ENCODE measurements at places on chromosomes 11 and 22.

DNA sequence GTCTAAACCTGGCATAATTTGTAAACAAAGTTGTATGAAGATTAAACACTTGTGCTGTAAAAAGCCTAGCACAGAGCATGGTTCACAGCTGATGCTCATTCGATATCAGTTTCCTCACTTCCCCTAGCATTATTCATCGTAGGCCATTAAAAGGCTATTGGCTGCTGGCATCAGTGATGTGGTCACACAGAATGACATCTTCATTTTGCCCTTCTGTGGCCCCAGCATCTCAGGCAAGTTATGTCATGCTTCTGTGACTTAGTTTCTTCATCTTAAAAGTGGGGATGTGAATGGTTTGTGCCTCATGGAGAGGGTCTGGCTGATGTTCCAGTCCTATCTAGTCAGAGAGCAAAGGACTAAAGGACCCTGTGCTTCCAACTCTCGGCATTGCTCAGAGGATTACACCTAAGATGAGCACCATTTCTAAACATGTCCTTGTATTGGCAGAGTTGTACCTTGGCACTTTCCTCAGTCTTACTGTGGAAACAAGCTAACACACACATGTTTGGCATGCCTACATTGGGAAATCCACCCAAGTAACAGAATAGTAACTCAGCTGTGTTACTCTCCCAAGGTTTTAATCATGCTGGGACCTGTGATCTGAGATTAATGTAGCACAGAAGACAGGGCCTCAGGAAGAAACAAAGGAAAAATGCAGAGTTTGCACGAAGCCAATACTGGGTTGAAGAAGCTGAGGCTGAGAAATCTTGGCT is 83.5 kb upstream of the OR9Q1 start:
- DNase-seq: no peak

DNA sequence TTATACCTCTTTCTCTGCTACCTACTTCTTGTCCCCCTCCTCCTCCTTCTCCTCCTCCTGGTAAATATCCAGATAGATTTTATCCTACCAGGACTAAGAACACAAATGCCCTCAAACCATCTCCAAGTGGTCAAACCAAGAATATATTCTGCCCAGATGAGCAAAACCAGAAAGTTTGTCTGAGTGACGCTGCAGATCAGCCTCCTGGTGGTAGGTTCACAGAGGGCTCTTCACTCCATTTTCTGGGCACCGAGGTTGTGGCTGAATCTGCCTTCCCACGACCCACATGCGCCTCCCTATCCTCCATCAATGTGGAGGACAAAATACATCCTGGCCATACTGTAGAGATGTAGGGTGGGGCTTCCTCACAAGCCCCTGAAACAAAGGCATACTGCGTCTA is 543.6 kb downstream of the MN1 start:
- no peak for DNase-seq

DNA sequence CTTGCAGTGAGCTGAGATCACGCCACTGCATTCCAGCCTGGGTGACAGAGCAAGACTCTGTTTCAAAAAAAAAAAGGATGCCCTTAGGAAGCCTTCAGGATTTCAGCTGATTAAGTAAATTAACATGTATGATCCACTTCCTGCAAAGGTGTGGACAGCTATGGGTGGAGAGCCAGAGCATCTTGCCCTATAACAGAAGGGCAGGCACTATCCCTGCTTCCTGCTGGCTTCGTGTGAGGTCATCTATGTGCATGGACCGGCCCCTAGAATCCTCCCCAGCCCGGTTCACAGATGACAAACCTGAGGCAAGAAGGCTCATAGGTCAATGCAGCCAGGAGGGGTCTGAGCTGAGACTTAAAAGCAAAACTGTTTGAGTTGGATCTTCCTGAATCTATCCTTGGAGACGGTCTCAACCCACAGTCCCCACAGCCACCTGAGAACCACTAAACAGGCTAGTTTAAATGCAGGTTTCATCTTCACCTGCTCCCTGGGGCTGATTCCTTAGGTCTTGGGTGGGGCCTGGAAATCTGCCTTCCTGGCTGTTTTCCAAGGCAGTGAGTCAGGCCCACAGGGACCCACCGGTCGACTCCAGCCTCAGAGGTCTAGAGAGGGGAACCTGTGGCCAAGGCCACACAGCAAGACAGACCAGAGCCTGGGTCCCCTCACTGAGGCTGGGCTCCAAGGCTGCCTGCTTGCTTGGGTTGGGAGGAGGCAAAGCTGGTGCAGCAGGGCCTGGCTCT is 55.2 kb upstream of the MPEG1 start:
- no peak for DNase-seq

- DNase-seq: peak; percentile 68
These were observed 75.9 kb downstream of the FAM83F start for GRCh38 chr22:40070701-40071100.

DNA sequence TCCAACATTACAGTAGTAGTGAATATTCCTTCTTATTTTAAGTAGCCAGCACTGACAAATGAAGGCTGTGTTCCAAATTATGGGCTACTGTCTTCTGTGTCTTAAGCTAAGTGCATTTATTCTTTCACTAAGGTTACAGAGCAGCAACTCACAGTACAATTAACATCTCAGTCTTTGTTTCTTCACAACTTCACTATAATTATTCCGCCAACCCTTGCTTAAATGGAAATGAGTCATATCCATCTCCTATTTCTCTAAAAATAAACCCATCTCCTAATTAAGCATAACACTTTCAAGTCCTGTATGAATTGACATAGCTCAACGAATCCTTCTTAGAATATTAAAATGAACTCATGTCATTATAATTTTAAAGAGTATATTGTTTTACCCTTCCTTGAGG is 6.7 kb downstream of the ETS1 start:
- no peak for DNase-seq

DNA sequence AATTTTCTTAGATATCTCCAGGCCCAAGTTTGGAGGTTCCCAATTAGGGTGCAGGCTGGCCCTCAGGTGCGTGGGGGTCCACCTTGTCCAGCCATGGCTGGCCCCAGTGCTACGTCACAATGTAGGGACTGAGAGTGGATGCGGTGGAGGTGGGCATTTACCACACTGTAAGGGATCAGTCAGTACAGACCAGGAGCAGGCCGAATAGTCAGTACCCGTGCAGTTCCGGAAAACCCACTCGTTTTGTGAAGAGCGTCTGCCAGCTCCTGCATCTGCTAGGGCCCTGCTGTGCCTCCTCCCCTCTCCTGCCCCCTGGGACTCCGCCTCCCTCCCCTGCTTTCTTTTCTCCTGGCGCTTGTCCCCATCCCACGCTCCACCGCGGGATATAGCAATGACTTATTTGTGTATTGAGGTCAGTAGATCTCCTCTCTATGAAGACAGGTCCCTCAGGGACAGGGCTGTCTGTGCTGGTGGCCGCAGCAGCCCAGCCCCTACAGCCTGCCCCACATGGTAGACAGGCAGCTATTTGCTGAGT is 50.4 kb upstream of the SEPTIN5 start:
- peak; percentile 57 for DNase-seq

- no peak for DNase-seq
These were observed 33.1 kb upstream of the CDON start for GRCh38 chr11:126095745-126096144.

DNA sequence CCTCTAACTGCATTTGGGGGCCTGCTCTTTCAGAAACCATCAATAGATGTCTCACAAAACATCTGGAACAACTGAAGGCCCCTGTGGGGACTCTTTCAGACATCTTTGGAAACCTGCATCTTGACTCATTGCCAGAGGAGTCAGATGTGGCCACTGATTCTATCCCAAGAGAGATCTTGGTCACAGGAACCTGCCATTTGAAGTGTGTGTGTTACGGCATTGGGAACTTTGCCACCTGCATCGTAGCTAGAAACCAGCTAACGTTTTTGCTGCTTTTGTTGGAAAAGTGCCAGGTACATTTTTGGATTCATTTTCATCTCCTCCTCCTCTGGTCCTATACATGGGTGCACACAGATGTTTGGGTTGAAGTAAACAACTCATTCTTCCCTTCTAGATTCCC is 4.3 kb downstream of the SRRD start:
- DNase-seq: no peak

- DNase-seq: no peak
These were observed 29.6 kb upstream of the L3MBTL2 start for GRCh38 chr22:41175546-41175945.

GRCh38 chr11:841981-842369 is 354 bp downstream of the POLR2L start:
- DNase-seq: no peak

DNA sequence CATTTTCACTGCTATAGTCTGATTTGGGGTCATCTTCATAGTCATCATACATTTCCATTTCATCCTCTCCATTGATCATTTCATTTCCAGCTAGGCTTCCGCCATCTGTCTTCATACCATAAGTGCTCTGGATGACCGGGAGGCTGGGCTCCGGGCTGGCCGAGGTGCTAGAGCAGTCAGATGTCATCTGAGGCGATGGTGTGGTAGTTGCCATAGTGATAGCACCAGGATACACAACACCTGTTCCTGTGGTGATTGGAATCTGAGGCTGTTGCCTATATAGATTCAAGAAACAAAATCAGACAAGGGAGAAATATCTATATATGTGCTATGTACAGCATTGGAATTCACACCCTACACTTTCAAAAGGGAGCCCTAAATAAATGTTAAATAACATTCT is 383.5 kb downstream of the SOX6 start:
- DNase-seq: no peak

DNA sequence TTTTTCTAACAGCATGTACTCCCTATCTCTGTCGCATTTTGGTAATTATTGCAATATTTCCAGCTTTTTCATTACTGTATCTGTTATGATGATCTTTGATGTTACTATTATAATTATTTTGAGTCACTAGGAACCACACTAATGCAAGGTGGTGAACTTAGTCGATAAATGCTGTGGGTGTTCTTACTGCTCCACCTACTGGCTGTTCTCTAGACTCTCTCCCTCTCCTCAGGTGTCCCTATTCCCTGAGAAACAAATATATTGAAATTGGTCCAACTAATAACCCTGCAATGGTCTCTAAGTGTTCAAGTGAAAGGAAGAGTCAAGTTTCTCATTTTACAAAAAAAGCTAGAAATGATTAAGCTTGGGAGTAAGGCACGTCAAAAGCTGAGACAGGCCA is 10.5 kb downstream of the ARL14EP start:
- DNase-seq: no peak

- DNase-seq: peak; percentile 75
These were observed 75.6 kb upstream of the TEAD1 start for GRCh38 chr11:12598330-12599256.

DNA sequence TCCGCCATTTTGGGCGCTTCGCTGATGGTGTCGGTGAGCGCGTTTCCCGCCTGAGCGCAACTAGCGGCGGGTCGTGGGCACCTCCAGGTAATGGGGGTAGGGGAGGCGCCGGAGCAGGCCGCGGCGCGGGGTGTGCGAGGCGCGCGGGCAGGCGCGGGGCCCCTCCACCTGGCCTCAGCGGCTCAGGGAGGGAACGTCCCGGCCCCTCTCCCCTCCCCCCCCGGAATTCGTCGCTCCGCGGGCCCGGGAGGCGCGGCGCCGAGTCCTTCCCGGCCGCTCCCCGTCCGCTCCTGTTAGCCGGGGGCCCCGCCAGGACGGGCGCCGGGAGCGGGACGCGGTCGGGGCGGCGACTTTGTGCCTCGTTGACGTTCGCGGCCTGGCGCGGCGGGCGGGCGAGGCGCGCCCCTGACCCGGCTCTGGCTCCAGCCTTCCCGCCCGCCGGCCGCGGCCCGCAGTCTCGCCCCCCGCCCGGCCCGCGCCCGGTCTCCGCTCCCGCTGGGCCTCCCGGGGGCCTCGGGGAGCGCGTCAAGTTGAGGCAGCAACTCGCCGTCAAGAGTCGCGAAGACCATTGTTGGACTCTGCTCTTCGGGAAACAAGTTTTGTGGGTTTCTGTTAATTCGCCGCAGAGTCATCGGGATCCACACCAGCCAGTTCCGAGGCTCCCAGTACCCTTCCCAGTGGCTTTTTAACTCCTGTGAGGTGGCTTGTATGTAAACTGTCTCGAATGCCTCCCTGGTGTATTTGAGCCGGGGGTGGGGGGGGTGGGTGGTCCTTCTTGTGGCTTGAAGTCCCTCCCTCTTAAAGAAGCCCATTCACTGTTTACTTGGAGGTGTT is at the start of gene PPP6R3:
TSS of gene PPP6R3 (plus strand) at position 12 of the 834 bp plus-strand sequence. CDS start 76,913 bp downstream, outside the sequence.
- DNase-seq: no peak

DNA sequence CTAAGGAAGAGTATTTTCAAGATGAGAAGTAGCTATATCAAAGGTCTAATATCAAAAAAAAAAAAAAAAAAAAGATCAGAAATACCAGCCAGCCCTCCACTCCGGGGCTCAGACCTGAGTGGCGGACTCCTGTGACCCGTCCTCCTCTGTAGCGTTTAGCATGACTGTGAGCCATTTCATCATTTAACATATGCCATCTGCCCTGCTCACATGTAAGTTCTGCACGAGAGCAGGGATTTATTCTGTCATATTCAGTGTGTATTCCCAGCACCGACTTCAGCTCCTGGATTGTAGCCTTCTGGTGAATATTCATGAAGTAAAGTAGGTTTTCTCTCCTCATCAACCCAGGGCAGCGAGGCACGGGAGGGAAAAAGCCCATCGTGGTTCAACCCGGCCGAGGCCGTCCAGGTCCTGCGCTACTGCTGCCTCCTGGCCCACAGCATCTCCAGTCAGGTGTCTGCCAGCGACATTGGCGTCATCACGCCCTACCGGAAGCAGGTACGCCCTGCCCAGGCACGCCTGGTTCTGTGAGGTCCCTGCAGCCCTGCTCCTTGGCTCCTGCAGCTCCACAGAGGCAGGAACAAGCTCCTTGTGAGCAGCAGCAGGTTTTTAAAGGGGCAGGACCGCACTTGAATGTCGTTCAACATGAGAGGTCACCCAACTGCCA is 12.7 kb upstream of the PANX2 start:
- DNase-seq: no peak

- DNase-seq: no peak
These were observed 16.3 kb upstream of the OPCML start for GRCh38 chr11:133548641-133549040.

DNA sequence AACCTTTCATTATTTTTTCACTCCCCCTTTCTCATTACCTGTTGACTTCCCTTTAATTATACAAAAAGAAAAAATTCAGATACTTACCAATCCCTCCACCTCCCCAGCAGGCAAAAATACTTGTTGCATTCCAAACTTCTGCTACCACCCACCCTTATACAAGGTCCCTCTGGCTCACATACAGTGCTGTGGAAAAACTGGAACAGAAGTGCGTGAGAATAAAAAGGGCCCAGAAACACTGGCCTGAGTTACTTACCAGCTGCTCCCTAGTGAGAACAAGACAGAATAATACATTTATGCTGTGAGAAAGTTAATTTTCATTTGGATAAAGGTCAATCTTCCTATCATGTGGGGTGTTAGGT is 46.9 kb upstream of the RAPSN start:
- peak; percentile 37 for DNase-seq

DNA sequence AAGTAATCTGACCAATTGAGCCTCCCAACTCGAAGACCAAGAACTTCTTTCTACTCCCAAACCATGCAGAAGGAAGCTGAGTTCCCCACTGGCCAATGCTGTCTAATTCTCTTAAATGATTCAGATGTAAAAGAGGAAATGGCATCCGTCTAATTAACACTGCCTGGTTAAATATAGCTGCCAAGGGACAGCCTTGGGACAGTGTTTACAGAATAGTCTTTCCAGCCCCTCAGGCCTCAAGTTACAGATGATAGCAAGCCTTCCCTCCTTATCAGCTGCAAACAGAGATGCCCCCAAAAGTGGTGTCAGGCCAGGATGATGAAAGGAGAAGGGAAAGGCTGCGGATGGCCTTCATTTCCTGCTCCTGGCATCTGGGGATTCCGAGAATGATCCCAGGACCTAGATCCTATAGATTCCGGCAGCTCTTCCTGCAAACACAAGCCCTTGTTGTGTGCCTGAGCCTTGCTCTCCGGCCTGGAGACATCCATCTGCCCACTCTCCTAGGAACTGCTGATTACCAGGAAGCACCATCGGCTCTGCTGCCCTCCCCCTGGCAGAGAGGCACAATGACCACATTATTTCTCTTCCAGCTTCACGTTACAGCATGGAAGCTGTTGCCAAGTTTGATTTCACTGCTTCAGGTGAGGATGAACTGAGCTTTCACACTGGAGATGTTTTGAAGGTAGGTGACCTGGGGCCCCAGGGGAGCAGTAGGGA is 13.5 kb upstream of the TMA7B start:
- no peak for DNase-seq

All from fibroblast of upper back skin (primary cell).